ENCODE measurements at places on chromosomes 7 and 10. TPM values are rescaled to one million over a fixed set of nuclear protein-coding genes. Genes with fewer than 3 reads are reported as not detected.

Gene EN2
- not detected for polyA plus RNA-seq

Gene ZWINT
- polyA plus RNA-seq: 19.6 TPM

Gene PNLIPRP3
- not detected for polyA plus RNA-seq

- DNase-seq: no peak
Measured at GRCh38 chr10:118633786-118634185, 38.3 kb upstream of the PRLHR start.

DNA sequence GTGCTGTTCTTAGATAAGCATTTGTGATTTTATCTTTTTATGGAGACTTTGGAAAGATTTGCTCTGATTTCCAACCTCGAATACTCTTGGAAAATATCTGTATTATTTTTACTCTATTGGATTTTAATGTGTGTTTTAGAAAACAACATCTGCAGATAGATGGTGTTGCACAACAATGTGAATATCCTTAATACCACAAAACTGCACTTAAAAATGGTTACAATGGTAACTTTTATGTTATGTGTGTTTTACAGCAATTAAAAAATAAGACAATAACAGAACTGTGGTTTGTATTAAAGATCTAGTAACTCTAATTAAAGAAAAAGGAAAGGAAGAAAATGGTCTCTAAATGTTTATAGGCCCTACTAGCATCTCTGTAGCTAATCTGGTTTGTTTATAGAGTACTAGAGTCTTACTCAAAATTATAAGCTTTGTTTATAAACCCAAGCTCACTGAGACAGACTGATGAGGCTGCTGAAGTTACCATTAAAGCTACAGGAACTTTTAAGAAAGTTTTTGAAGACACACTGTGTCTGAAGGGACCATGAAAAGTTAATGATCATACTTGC, 74.6 kb upstream of the CC2D2B start:
- no peak for DNase-seq

DNA sequence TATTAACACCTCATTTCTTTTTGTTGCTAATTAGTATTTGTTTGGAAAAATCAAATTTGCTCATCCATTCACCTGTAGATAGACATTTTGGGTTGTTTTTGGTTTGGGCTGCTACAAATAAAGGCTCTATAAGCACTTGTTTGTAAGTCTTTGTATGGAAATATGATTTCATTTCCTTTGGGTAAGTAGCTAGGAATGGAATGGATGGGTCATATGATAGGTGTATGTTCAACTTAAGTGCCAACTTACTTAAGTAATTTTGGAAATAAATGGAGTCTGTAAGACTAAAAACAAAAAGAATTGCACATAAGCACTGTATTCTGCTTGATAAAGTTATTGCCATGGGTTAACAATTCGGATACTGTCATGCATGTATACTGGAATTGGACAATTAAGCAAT, 157.7 kb upstream of the NAMPT start:
- DNase-seq: no peak

GRCh38 chr10:65570143-65571010, 1355.5 kb upstream of the LRRTM3 start:
- peak; percentile 53 for DNase-seq

GRCh38 chr7:698515-699475, 27.7 kb upstream of the DNAAF5 start:
- no peak for DNase-seq

- no peak for DNase-seq
Measured at GRCh38 chr10:124353896-124354295, 64.8 kb downstream of the OAT start.

DNA sequence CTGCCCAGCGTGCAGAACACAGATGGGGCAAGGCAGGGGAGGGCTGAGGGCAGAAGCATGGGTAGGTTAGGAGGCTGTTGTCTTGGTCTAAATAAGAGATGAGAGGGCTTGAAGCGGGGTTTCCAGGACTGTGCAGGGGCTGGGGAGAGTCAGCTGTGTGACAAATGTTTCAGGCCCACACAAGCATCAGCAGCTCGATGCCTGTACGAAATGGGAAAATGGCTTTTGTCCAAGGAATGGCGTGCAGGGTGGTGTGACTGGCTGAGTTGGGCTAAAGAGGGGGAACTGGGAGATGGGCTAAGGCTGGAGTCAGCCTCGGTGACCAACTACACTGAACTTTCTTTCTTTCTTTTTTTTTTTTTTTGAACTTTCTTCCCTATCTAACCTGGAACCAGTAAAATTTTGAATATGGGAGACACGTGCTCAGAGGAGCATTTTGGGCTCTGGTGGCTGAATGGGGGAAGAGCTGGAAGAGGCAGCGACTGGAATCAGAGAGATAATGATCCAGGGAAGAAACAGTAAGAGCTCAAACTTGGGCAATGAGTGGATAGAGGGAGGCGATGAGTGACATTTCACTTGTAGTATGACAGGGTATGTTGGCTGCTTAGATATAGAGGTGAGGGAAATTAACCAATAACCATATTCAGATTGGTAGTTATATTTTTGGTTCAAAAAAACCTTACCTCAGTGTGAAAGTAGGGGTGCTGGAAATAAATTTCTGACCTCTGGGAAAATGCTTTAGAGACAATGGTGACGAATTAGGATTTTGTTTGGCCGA, 10.2 kb upstream of the EPHA1 start:
- no peak for DNase-seq

Data from fibroblast of lung (primary cell).